ENCODE measurements at places on chromosomes 2 and 18. TPM values are rescaled to one million over a fixed set of nuclear protein-coding genes. Genes with fewer than 3 reads are reported as not detected.
A peak's percentile ranks its signal among the peaks of the same experiment; 100 is the strongest.

DNA sequence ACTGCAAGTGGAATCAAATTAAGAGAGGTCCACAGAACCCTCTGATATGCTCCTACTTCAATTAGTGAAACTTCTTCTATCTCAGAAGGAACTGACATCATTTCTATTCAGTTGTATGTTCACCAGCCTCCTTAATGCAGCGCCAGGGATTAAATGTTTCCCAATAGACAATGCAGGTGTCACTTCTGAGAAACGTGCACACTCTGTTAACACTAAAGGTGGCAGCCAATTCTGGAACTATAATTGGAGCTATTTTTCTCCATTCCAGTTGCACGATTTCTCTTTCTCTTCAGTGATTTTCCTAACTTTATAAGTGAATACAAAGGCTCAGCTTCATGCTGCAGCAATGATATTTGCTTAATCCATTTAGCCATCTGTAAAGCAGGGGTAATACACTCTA lies 821.9 kb downstream of the TDRD15 start:
- DNase-seq, result peak; percentile 6

DNA sequence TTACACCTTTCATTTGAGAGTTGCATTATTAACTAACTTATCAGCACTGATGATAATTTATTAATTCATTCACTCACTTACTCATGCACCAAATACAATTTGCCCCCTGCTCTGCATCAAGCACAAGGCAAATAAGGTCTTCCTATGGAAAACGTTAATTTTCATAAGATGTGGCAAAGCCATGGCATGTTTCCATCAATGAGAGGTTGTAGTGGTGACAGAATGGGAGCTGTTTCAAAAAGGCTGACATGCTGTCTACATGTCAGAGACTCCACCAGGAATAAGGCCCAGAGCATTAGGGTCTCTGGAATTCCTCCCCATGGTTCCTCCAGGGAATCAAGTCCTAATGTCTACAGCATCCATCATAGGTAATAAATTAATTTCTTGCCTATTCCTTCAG lies 978.8 kb downstream of the TMEM182 start:
- no peak for DNase-seq

DNA sequence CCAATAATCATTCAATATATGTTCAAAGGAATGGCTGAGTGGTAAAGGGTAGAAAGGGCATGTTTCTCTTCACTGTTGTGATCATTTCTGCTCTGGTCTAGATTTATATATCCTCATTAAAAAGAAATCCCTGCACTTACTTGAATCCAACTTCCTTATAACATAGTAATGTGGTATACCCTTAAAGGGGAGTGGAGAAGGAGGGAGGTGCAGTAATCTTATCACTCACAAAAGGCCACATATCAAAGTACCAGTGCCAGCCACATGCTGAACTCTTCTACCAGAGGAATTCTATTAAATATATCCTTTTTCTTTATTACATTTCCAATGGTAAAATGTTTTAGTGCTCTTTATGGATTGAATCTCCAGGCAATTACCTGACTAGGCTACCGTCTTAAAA lies 3.3 kb downstream of the KATNAL2 start:
- DNase-seq, result no peak

GPR17 gene
- total RNA-seq, result 0.53 TPM

- no peak for DNase-seq
Observed at GRCh38 chr18:80191264-80191663, 56.0 kb downstream of the PARD6G start.

FOXI3 gene
- total RNA-seq, result not detected

DNA sequence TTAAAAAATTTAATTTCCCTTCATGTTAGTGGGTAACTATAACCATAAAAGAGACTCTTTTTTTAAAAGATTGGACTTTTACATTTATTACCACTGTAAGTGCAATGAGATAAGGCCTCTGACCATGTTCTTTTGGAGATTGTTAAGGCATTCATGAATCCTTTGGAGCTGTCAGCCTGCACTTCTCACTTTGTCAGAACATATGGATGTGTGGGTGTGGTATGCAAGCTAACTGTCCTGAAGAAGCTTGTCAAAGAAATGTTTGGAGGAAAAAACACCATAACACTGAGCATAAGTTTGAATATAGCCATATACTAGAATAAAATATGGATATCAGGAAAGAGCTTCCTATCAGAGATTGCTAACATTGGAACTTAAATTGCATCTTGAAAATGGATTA lies 754.1 kb downstream of the DPP10 start:
- DNase-seq, result no peak

- DNase-seq, result no peak
Observed at GRCh38 chr2:178513876-178514275, 33.6 kb downstream of the PLEKHA3 start.

GRCh38 chr18:36561046-36561445 lies 263.5 kb downstream of the FHOD3 start:
- DNase-seq, result no peak

DNA sequence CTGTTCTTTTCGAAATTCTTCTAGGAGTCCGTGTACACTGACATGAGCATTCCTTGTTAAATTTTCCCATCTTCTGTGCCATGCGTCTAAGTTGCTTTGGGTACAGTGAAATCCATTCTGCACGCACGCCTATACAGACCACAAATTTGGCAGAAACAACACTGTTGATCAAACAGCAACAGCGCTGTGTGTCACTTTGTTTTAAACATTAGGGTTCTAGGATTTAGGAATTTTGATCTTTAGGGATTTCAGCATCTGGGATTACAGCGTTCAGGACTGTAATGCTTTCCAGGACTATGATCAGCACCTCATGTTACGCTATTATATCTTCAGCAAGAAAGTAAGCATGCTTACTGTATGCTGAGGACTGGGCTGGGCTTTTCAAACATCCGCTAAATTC lies 47.1 kb upstream of the FHL2 start:
- peak; percentile 33 for DNase-seq

All from muscle of leg (tissue), 16 donors.